ENCODE measurements at places on chromosomes 4 and X.

GRCh38 chr4:151640381-151640780, 120.4 kb downstream of the GATB start:
- DNase-seq, result no peak

DNA sequence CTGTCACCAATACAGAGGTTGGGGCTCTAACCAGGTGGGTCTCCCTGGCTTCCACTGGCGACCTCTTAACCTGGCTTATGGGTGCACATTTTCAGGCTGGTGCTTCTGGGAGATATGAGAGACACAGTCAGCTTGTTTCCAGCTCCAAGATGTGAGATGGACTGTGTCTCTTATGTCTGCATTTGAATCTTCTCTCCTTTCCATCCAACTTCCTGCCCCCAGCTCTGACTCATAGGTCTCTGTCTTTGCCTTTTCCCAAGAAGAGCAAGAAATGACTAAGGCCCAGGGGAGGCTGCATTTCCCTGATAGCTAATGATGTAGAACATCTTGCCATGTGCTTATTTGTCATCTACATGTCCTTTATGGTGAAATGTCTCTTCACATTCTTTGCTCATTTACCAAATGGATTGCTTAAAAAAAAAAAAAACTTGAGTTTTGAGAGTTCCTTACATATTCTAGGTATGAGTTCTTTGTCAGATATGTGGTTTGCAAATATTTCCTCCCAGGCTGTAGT, 3.2 kb upstream of the UXT start:
- peak; percentile 71 for DNase-seq

DNA sequence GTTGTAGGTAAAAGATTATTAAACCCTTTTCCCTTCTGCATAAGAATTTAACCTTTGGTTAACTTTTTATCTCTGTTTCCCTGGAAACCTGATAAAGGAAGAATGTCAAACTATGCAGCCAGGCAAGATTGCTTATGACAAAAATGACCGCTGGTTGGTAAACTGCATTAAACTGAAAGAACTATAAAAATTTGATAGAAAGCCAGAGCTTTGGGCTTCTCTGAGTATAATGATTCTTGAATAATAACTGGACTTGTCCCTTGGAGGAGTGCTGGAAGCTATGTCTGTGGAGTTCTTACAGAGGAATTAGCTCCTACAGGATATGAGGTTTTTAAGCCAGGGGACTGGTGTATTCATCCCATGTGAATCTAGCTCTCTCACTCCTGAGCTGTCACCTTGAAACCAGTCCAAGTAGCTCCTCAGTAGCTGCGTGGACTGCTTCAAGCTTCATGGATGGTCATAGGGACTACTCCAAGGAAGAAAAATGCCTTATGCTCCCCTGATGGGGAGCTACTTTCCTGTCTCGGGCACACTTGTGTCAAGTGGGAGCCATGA, 52.0 kb downstream of the RASL11B start:
- peak; percentile 38 for DNase-seq

DNA sequence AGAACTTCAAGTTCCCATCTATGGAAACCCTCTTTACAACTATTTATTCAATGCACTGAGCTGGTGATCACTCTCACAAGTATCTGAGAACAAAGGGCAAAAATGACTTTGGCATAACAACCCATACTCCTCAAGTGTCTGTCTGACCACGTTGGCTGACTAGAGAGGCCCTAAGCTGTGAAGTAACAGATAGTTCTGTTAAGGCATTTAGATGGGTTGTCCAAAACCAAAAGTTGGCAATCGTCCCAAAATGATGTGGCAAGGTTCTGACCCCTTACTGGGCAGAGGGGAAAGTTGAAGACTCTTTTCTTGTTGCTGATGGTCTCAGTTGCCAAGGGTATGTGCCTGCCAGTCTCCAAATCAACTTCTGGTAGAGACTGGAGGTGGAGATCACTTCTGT, 524.8 kb downstream of the PPARGC1A start:
- DNase-seq, result no peak

GRCh38 chr4:169236078-169236477, 34.7 kb downstream of the SH3RF1 start:
- DNase-seq, result no peak

DNA sequence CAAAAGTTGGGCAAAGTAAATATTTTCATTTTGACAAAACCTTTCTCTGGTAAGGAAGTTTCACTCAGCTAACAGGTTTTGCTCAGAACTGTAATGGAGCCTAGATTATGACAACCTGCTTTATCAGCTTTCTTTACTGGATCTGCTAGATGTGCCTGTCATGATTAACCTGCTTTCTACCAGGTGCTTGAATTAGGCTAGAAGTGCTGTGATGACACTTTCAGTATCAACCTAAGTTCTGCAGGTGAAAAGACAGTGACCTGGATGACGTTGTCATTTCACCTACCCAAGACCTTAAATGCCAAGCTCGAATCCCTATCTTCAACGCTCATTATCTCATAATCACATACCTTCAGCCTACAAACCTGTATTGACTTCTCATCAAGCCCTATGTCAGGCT, 1.5 kb upstream of the FAAH2 start:
- DNase-seq, result no peak

DNA sequence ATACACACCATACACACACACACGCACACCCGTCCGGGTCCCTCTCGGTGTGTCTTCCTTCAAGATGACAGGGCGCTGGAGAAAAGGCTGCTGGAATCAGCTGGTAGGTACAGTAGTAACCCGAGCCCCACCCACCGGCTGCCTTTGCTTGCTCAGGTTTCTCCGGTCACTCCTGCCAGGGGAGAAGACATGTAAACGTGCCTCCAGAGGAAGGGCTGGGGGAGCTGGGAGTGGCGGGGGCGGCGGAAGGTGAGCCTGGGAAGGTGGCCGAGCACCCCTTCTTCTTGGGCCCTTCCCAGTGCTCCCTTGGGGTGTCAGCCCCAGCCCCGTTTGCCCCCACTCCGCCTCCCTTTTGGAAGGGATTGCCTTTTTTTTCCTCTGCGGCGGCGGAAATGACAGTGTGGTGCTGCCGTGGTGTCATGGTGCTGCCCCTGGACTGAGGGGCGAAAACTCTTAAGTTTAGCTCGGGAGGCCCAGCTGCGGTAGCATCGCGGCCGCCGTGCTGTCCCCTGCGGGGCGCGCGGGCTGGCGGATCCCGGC, at the start of gene MID2:
MID2 (plus strand) TSS at position 169 of the 540 bp plus-strand sequence. CDS start 561 bp downstream, outside the sequence.
- DNase-seq, result peak; percentile 67

- no peak for DNase-seq
Observed at GRCh38 chr4:60450054-60450453, 750.1 kb upstream of the ADGRL3 start.

DNA sequence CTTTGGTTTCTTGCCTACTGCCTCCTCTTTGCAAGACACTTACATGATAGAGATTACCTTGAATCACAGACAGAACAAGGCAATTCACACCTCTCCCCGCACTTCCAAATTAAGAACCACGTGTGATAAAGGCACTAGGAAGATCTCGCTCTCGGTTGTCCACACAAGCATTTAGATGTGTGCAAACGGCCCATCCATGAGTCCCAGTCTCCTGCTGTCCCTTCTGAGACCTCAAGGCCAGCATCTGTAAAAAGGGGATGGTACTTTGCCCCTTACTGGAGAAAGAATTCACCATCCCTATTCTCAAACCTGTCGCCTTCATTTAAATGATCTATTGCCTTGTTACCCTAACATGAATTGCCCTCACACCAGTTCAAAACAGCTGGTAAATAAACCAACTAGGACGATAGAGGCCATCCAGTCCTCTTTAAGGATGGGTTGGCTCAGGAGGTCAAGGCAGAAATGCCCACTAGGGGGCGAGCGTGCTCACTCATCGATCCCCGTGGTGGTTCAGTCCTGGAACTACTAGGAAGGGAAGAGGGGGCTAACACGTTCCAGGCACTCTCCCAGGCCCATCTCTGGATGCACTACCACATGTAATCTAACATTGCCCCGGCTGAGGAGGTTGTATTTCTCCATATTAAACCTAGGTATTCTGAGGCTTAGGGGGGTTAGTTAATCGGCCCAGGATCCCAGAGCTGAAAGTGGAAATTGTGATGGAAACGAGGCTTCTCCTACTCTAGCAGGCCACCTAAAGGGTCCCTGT, 95.8 kb downstream of the DHX15 start:
- DNase-seq, result peak; percentile 85

- DNase-seq, result peak; percentile 51
Observed at GRCh38 chr4:47071901-47072341, 40.6 kb downstream of the GABRB1 start.

DNA sequence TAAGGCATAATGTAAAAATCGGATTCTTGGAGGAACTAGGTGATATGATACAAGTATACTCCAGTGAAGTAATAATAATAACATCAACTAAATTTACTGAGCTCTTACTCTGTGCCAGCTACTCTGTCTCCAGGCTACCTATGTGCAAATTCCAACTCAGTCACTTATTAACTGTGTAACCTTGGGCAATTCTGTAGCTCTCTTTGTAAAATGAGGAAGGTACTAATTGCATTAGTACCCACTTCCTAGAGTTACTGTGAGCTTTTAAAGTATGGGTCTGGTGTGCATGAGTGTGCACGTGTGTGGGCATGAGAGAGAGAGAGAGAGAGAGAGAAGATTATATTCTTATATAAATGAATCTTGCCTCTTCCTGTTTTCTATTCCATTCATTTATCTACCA, 169.9 kb downstream of the KCNIP4 start:
- DNase-seq, result no peak

- no peak for DNase-seq
Observed at GRCh38 chr4:178356725-178357124, 914.5 kb upstream of the AGA start.

DNA sequence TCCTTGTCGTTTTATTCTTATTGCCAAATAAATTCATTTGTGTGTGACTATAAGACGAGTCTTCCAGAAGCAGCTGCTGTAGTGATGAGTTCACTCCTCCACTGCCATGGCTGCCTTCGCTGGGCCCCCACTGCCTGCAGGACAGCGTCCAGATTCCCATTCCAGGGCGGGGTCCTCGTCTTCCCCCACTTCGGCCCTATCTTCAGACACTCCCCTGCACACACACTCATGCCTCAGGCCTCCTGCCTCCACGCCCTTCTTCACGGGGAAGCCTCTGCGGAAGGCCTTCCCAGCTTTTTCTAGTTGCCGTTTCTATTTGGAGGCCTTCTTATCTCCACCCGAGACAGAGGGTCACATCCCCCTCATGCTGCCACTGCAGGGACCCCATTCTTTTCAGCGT, 80.4 kb downstream of the SHROOM2 start:
- DNase-seq, result no peak

GRCh38 chr4:142840516-142841123, 5.5 kb downstream of the INPP4B start:
- peak; percentile 86 for DNase-seq

DNA sequence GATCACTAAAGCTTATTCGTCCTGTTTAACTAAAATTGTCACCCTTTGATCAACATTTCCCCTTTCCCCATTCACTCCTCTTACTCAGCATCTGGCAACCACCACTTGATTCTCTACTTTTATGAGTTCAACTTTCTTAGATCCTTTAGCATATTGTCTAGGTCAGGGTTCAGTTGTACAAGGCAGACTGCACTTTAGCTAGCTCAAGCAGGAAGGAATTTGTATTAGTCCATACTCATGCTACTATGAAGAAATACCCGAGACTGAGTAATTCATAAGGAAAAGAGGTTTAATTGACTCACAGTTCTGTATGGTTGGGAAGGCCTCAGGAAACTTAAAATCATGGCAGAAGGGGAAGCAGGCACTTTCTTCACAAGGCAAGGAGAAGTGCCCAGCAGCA, 44.3 kb downstream of the TASL start:
- peak; percentile 44 for DNase-seq

DNA sequence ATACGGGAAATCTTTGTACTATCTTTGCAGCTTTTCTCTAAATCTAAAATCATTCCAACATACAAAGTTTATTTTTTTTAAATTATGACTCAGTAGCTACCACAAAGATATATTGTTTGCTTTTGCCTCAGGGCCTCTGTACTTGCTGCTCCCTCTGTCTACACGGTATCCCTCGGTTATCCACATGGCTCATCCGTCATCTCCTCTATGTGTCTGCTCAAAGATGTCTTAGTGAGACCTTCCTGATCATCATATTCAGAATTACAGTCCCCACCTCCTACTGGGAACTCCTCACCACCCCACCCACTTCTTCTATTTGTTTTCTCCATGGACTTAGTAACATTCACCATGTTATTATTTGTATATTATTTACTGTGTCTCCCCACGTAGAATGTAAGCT, 107.8 kb downstream of the PARM1 start:
- no peak for DNase-seq

GRCh38 chrX:21952624-21953023, 12.1 kb downstream of the SMS start:
- DNase-seq, result no peak

DNA sequence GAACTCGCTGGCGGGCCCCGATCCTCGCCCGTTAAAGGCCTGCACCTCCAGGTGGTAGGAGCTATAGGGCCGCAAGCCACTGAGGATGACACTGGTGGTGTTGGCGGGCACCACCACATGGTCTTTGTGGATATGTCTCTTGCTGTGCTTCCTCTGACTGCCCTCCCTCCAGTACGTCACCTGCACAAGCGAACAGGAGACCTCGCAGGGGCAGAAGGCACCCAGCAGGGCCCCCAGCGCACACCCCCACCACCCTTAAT, 20.7 kb downstream of the L1CAM start:
- no peak for DNase-seq

DNA sequence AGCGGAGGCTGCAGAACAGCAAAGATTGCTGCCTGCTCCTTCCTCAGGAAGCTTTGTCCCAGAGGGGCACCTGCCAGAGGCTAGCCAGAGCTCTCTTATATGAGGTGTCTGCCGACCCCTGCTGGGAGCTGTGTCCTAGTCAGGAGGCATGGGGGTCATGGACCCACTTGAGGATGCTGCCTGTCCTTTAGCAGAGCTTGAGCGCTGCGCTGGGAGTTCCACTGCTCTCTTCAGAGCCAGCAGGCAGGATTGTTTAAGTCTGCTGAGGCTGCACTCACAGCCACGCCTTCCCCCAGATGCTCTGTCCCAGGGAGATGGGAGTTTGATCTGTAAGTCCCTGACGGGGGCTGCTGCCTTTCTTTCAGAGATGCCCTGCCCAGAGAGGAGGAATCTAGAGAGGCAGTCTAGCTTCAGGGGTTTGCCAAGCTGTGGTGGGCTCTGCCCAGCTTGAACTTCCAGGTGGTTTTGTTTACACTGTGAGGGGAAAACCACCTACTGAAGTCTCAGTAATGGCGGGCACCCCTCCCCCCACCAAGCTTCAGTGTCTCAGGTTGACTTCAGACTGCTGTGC, 10.9 kb downstream of the DCK start:
- DNase-seq, result no peak

DNA sequence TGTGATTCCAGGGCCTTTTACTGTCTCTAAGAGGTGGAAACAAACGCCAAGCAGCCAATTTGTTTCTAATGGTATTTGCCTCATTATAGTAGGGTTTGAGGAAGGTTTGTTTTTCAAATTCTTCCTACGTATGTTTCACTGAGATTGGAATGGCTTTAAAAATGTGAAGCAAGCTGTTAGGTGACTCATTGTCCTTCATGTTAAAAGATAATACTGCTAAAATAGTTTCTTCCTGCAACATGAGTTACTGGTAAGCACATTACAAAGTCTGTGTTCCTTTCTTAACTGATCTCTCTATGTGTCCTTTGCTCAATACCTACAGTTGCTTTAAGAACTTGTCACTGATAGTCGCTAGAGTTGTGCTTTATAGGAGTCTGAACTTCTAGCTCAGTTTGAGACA, 1183.9 kb downstream of the RPA4 start:
- DNase-seq, result peak; percentile 28

- DNase-seq, result peak; percentile 27
Observed at GRCh38 chrX:72305286-72306084, at the start of gene CITED1. TSS of gene CITED1 (minus strand) at chrX:72305914. CDS start at chrX:72302869, 3,045 bp downstream.
